ENCODE measurements at places on chromosomes 6 and 20.
A peak's percentile ranks its signal among the peaks of the same experiment; 100 is the strongest.

DNA sequence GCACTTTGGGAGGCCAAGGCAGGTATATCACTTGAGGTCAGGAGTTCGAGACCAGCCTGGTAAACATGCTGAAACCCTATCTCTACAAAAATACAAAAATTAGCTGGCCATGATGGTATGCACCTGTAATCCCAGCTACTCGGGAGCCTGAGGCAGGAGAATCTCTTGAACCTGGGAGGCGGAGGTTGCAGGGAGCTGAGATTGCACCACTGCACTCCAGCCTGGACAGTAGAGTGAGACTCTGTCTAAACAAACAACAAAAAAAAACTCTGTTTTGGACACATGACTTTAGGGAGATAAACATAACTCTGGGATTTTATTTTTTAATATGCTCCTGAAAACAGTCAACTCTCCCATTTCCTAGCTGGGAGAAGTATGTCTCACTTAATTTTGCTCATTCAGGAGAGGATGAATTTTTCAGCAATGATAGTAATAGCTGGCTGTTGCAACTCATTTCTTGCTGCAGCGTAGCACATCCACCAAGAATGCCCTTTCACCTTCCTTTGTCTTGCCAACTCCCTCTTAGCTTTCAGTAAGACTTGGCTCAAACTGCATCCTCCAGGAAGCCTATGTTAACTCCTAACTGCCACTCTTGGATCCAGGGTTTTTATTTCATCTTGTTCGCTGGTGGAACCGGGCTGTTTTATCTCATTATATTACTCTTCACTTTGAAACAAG, 24.3 kb downstream of the TOP1 start:
- DNase-seq: no peak

DNA sequence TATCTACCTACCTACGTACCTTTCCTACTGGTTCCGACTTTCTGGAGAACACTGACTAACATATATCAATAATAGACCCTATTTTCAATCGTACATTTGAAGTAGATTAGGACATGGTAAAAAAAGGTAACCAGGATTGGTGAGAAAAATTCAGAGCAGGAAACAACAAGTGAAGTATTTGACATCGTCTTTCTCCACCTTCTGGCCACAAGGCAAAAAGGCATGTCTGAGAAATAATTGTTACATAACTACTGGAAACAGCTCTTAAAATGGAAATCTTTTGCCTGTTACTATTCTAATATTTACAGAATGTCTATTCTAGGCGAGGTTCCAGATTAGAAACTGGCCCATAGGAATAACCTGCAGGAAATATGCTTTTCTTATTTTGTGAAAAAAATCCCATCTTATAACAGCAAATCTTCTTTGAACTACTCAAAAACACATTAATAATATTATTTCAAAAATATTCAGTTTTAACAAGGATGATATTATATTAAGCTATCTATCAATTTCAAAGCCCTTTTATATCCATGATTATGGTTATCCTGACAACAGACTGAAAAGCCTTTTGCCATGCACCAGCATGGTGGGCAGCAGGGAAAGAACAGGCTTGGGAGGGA, 80.8 kb downstream of the RCAN2 start:
- no peak for DNase-seq

GRCh38 chr6:118740372-118740771, 89.0 kb upstream of the CEP85L start:
- DNase-seq: no peak

DNA sequence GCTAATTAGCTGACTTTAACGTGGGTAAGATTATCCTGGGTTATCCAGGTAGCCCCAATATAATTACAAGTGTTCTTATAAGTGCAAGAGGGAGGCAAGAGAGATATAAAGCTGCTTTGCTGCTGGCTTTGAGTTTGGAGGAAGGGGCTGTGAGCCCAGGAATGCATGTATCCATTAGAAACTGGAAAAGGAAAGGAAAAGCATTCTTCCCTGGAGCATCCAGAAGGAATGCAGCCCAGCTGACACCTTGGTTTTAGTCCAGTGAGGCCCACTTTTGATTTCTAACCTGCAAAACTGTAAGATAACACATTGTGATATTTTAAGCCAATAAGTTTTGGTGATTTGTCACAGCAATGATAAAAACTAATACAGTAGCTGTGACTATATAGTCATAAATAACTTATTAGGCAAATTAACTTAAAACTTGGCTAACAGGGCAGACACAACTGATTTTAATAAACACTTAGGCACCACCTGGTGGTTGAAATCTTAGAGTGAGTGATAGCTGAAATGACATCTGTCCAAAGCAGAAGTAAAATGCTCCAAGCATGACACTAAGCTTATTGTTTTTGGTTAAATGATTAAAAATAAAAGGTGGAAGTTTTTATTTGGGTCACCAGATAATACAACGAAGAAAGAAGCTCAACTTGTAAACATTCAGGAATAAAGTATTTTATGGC, 35.6 kb downstream of the ADGRF4 start:
- DNase-seq: no peak

DNA sequence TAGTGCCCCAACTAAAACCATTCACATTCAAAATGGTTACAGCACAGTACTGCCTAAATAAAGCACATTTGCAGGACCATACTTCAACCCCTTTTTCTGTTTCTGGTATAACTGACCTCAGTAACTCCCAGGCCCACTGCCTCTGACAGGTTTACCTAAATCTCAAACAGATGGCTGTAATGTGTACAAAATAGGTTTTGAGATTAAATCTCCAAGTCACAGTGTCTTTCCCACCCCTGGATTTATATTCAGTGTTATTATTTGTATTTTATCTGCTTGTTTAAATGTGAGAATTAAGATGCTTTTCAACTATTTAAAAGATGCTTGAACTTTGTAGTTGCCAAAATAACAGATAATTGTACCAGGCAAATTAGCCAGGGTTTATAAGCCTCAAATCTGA, 4.7 kb upstream of the KIF6 start:
- no peak for DNase-seq

GRCh38 chr20:40634891-40635290, 54.1 kb downstream of the MAFB start:
- DNase-seq: no peak

- DNase-seq: no peak
Observed at GRCh38 chr6:1665214-1665613, 55.5 kb downstream of the FOXC1 start.

DNA sequence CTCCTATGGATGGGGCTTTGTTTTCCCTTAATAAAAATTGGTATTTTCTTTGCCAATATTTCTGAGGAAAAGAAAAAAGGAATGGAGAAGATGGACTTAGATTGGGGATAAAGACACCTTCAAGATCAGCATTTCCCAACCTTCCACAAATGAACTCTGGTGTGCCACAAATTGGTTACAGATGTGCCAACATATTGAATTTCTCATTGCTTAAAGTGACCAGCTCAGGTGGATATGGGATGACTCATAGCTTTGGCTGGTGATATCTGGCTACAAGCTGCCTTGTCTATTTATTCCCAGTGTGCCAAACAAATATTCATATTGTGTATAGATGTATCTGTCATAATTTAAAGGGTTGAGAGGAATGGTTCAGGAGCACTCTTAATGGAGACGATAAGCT, 32.5 kb downstream of the THEMIS start:
- DNase-seq: no peak

DNA sequence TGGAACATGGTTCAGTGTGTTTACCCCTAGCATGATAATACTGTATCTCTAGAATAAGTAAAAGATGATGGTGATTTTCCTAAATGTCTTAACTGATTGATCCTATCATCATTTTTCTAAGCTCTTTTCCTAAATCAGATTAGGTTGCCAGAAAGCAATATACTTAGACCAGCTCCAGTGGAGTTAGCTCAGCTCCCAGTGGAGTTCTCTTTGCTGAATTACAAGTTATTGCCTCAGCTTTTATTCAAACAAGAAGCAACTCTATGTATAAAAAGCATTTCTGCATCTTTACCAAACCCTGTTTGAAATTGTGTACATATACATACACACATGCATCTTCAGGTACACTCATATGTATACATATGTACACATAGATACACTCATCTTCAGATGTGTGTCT, 44.9 kb downstream of the SNX9 start:
- no peak for DNase-seq

GRCh38 chr6:149484733-149485700, at the start of gene ZC3H12D:
Gene ZC3H12D, minus strand, starts transcription at chr6:149485014. Its CDS starts 10,471 bp downstream, at chr6:149474543.
- peak; percentile 68 for DNase-seq

- no peak for DNase-seq
Observed at GRCh38 chr20:45685896-45686295, 15.9 kb upstream of the WFDC11 start.

- no peak for DNase-seq
Observed at GRCh38 chr6:4723383-4723782, 52.8 kb upstream of the CDYL start.

GRCh38 chr6:142485256-142485655, 183.4 kb downstream of the ADGRG6 start:
- DNase-seq: no peak

GRCh38 chr6:136547336-136547735, 2.9 kb downstream of the MAP7 start:
- no peak for DNase-seq

DNA sequence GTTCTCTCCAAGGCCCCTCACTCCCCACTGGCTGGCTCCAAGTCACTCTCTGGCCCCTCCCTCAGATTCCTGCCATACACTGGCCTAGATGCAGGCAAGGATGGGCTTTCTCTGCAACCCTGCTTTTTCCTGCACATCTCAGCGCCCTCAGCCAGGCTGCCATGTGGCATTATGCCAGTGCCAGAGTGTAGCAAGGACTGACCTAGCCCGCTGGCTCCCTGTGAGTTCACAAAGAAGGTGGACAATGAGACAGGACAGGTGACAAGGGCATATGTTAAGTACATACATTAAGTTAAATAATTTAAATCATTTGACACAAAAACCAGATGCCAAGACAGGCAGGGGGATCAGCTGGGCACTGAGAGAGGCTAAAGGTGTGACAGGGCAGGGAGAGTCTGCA, 394.6 kb downstream of the ZFAND3 start:
- no peak for DNase-seq

Measured in stimulated activated CD8-positive, alpha-beta memory T cell treated with anti-CD3 and anti-CD28 coated beads, Interleukin-4, amount 100 ng/mL, for 1 hour (primary cell).